Stimulated activated CD4-positive, alpha-beta T cell treated with anti-CD3 and anti-CD28 coated beads, Interleukin-15, amount 100 ng/mL, for 1 hour (primary cell): ENCODE measurements at places on chromosomes 2 and 18.

- no peak for DNase-seq
These were observed 7.7 kb upstream of the AMMECR1L start for GRCh38 chr2:127893494-127893893.

DNA sequence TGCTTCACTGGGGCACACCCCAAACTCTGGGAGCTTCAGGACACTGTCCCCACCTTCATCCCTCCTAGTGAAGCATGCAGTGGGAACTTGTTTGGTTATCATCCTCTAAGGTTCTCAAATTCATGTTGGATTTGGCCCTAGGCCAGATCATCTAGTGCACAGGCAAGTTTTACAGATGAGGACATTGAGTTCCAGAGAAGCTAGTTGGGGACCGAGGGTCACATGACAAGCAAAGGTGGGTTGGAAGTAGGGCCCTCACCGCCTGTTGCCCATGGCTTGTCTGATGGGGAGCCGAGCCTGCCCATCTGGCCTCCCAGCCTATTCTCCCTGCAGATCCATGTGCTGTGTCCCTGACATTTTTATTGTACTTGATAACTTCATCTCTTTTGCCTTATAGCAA lies 2.8 kb downstream of the PRKCE start:
- DNase-seq = no peak

GRCh38 chr18:6885992-6886796 lies 156.7 kb downstream of the ARHGAP28 start:
- DNase-seq = no peak

GRCh38 chr18:6672821-6673308 lies 56.7 kb upstream of the ARHGAP28 start:
- no peak for DNase-seq

- DNase-seq = peak; percentile 42
These were observed 4.4 kb downstream of the CCL20 start for GRCh38 chr2:227817850-227818674.
